Stimulated activated CD4-positive, alpha-beta T cell treated with anti-CD3 and anti-CD28 coated beads, Interleukin-15, amount 100 ng/mL, for 48 hours (primary cell): ENCODE measurements at places on chromosomes 4 and X.

- no peak for DNase-seq
Measured at GRCh38 chr4:127162741-127163140, 470.0 kb upstream of the INTU start.

GRCh38 chrX:29903360-29903759, 312.0 kb upstream of the MAGEB2 start:
- no peak for DNase-seq

DNA sequence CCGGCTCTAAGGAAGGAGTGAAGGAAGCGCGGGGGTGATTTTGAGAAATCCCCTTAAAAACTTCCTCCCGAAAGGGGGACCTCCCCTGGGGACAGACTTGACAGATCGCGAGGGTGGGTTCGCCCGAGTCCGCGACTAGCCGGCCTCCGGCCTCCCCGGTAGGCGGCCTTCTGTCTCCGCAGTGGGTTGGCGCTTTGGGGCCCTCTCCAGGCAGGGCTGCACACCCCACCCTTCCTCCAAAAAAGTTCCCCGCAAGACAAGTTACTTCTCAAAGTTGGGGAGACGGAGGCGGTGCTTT, 24.8 kb downstream of the HOPX start:
- DNase-seq, result no peak

GRCh38 chr4:114600672-114601071, 2.1 kb downstream of the UGT8 start:
- DNase-seq, result no peak

GRCh38 chrX:107025545-107025944, 25.5 kb upstream of the MORC4 start:
- no peak for DNase-seq

DNA sequence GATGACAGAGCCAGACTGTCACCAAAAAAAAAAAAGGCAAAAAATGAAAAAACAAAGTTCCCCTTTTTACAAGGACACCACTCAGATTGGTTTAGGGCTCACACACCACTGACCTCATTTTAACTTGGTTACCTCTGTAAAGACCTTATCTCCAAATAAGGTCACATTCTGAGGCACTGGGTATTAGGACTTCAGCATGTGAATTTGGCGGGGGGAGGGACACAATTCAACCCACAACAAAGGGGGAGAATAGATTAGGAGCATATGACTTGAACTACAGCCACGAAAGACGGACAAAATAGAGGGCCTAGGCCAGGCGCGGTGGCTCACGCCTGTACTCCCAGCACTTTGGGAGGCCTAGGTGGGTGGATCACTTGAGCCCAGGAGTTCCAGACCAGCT, 31.0 kb upstream of the ARAF start:
- no peak for DNase-seq

DNA sequence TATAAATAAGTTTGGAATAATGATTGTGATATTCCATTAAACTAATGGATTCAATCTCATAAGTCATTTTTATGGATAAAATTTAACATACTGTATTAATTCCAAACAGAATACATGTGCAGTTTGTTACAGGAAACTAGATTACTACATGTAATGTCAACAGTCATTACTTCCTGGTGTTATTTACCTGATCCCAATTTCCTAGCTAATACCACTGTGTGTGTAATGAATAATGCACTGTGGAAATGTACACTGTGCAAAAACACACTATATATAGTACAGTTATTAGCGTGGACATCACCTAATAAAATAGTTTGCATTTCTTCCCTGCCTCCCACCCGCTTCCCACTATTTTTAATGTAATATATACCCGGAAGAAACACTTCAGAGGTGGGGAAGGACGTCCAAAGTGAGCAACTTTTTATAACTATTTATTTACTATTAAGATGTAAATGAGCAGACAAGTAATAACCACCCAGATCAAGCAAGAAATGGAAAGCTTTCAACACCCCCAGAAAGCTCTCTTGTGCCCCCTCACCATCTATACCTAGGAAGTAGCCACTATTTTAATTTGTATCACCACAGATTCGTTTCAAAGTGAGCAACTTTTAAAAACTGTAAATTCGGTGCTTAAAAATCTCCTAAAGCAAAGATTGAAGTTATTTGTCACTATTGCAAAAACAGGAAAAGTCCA, 219.1 kb downstream of the THOC2 start:
- no peak for DNase-seq

DNA sequence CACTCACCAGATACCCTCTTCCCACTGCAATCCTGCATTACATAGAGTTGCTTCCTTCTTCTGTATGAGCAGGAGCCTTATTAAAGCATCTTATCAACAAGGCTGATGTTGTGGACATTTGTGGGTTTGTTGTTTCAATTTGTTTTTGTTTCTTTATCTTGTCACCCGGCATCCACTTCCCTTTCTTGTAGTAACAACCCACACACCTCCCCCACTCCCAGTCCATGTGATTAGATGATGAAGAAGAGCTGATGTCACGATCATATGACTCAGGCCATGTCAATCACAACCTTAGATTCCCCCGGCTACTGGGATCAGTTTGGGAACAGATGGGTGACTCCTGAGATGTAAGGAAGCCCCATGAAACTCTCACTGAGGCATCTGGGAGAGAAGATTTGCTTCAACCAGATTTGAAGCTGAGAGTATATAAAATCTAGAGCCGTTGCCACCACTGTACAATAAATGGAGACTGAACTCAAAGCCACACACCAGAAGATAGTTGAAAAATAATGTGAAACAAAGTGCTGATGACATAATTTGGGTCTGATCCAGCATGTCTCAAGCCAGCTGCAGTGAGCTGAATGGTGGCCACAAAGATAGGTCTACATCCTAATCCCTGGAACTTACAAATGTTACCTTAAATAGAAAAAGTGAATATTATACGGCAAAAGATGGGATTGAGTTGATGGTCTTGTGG, 34.1 kb upstream of the SRD5A3 start:
- no peak for DNase-seq
